ENCODE measurements at places on chromosomes 11 and 22. TPM values are rescaled to one million over a fixed set of nuclear protein-coding genes. Genes with fewer than 3 reads are reported as not detected.

DNA sequence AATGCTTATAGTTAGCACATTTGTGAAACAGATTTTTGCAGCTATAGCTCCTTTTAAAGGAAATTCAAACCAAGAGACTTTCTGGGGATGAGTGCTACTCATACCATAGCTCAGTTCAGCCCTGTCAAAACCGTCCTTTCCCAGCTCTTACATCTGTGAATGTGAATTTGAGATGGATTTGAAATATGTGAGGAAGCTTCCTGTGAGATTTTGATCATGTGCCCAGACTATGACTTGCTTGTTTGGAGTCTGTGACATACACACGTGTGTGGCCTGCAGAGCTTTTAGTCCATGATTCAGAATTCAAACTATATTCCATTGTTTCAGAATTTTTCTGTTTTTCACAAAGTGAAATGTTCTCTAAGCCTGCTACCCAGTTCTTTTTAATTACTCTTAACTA lies 4.4 kb upstream of the MMP1 start:
- no peak for DNase-seq

GRCh38 chr11:75384438-75385080 lies 14.8 kb upstream of the RPS3 start:
- DNase-seq = peak; percentile 60

MUC6 gene
- not detected for total RNA-seq

DNA sequence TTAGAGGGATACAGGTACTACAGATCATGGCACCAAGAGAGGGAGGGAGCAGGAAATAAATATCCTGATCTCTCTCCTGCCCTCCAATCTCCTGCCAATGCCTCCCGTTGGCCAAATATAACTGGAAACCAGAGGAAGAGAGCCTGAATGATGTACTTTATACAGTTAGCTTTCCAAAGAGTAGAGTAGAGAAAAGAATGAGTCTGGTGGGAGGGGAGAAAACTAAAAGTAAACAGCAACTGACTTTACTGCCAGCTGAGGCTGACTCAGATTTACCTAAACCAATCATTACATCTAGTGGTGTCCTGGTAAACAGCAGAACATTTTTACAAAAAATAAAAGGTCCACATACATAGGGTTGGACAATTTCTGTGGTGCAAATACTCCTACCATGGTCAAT lies 5.1 kb downstream of the MPZL3 start:
- no peak for DNase-seq

ST14 gene
- total RNA-seq = not detected

- DNase-seq = no peak
Observed at GRCh38 chr11:60858731-60859464, 3.1 kb upstream of the PTGDR2 start.

GRCh38 chr11:73145986-73146575 lies 4.0 kb upstream of the FCHSD2 start:
- DNase-seq = no peak

RASSF10 gene
- not detected for total RNA-seq

DNA sequence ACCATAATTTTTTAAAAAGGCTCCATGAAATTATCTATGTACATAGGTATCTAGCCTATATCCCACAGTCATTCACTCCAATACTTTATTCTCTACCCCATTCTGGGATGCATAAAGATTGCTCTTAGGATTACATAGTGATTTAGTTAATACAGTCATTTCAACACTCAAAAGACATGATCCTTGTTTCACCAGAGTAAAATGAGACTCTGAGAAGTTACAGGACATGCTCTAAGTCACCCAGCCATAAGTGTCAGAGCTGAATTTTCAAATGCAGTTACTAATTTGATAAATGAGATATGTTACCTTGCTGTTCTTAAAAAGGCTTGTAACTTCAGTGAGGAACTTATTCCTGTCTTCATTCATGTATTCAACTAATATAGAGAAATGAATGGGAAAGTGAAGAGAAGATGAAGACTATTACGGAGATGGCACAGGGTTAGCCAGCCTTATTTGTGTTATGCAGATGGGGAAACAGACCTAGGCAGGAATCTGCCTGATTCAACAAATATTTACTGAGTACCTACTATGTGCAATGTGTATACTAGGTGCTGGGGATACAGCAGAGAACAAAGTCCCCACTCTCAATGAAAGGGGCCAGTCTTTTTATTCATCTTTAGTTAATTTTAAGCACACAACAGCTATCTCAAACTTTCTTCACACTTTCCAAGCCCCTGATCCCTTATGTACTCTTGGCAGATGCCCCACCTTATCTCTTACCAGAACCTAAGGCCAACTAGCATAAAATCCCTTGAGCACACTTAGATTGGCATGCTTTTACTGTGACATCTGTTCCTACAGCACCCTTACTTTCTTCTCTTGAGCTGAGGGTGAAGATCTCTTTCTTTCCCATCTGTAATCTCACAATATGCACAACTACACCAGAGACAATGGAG lies 21.6 kb downstream of the MAPK1 start:
- DNase-seq = no peak

C11orf91 gene
- total RNA-seq = not detected

Measured in naive thymus-derived CD4-positive, alpha-beta T cell (primary cell).